Thoracic aorta (tissue), 2 donors: ENCODE measurements at places on chromosomes 4 and X.

DNA sequence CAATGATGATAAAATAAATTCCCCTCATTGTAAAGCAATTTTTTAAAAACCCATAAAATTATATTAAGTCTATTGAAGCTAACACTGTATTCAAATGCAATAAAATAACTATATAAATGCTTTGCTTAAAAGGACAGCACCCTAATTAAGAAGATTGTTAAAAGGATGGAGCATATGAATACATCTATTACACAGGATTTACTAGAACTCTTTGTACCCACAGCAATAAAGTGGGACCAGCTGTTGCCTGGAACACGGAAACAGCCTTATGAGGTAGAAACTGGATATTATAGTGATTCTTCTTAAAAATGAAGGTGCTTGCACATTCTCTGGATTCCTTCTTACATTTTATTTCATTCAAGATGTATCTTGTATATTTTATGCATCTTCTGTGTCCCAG is 298.7 kb upstream of the KLF3 start:
- no peak for DNase-seq

- no peak for DNase-seq
Measured at GRCh38 chr4:38894322-38894982, 26.8 kb downstream of the FAM114A1 start.

DNA sequence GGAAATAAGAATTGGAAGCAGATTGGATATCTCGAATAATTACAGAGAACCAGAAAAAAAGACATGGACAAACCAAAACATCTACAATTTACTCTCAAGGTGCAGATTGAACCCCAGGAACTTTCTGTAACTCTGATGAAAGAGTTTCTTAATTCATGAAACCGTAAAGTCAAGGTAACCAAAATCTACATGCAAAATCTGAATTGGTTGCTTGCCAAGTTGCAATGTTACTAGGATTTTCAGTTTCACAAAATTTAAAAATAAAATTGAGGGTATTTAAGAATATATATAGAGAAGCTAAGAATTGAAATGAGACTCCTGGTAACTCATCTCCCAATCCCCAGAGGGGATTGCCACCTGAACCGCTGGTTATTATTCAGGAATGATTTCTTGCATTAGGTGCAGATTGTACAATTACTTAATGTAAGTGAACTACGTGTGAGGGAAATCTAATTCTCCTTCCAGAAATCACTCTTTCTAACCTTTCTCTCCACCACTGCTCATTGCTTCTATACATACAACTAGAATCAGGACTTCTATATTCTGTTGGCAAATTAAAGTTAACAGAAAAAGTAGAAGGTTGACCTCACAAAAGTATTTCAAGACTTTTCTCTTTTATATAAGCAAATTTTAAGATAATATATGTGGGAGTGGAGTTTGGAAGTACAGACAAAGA is 221.5 kb upstream of the NDST4 start:
- DNase-seq, result no peak

- DNase-seq, result no peak
Measured at GRCh38 chr4:139189972-139190371, 13.0 kb upstream of the ELF2 start.

GRCh38 chr4:56757261-56757746 is 64.2 kb downstream of the SPINK2 start:
- DNase-seq, result no peak

- DNase-seq, result no peak
Measured at GRCh38 chr4:77762531-77762930, 56.6 kb downstream of the CNOT6L start.

GRCh38 chr4:53905941-53906377 is 158.4 kb downstream of the CHIC2 start:
- no peak for DNase-seq

DNA sequence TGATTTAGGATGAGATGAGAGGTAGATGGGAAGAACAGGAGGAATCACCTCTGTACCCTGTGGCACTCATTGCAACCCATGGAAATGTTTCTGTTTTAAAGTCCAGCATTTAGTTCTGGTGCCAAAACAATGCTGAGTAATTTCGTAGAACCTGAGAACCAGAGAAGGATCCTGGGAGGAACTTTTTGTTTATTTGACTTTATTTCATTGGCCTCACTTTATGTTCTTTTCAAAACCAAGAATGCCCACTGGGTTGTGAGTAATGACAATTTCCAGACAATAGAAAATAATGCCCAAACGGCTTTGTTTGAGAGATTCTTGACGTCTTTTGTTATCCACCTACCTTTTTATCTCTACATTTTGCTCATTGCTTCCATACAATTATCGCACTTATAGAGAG is 111.3 kb downstream of the SHROOM3 start:
- no peak for DNase-seq

DNA sequence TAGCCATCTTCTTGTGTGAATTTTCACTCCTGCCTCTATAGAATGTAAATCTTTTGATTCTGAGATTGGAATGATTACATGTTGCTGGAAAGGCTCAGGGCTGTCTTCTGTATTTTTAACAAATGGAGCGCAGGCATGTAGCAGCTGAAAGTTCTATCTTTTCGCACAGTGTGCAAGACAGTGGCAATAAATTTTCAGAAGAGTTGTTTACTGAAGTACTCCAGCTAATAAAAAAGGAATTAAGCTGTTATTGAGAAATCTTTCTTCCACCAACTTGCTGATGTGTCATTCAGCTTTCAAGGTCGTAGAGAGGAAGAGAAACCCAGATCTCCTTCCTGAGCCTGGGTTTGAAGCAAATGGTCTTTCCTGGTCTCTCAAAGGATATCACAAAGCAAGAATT is 122.0 kb upstream of the PUDP start:
- no peak for DNase-seq

GRCh38 chr4:63583561-63583960 is 825.7 kb downstream of the TECRL start:
- DNase-seq, result no peak

DNA sequence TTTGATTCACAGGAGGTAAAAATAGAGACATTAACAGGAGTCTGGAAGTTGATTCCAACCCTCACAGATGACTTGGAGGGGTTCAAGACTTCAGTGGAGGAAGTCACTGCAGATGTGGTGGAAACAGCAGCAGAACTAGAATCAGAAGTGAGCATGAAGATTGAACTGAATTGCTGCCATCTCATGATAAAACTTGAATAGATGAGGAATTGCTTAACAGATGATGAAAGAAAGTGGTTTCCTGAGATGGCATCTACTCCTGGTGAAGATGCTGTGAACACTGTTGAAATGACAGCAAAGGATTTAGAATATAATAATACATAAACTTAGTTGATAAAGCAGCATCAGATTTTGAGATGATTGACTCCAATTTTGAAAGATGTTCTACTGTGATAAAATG is 76.5 kb downstream of the RELL1 start:
- DNase-seq, result no peak

- DNase-seq, result no peak
Measured at GRCh38 chrX:64395568-64395929, 297 bp upstream of the MTMR8 start.

DNA sequence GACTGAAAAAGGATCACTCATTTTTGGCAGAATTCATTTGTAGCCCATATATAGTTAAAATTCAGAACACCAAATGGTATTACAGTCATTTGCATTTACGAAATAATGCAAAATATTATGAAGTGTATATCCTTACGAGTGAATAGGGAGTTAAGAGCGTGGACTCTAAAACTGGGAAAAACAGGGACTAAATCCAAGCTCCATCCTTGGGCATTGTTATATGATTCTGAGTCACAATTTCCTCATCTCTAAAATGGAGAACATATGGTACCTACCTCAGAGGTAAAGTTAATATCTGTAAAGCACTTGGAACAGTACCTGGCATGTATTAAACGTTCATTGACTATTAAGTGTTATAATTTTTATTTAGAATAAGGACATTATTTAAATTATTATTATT is 106.3 kb downstream of the ZAR1 start:
- DNase-seq, result no peak

DNA sequence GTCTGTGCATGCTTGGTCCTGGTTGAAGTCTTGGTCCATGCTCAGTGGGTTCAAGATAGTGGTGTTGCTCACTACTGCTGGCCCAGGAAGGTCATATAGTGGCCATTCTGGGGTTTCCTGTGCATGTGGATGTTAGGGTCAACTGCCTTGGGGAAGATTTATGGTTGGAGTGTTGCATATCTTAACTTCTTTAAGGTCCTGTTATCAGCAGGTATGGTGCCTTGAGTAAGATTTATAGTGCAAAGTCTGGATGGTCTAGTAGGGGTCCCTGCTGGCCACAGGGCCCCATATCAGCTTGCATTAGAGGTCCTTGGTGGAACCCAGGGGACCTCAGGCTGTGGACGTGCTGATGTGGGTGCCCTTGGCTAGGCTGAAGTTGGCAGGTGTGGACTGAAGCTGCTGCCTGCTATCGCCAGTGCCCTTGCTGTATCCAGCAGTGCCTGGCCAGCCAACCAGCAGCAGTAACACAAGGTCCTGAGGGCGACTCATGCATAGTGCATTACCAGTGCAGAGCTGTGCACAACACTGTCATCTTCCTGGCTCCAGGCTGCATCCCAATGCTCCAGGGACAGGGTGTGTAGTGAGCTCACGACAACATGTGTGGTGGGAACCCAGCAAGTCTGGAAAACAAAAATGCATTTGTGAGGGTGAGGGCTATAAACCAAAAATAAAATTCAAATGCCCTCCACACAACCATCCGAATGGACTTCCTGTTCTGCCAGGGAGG is 61.0 kb downstream of the BEX3 start:
- DNase-seq, result no peak

- DNase-seq, result no peak
Measured at GRCh38 chrX:54675762-54676161, 122.3 kb downstream of the ITIH6 start.

- no peak for DNase-seq
Measured at GRCh38 chr4:107683873-107684272, 36.2 kb downstream of the PAPSS1 start.

GRCh38 chr4:128565565-128566186 is 243.8 kb upstream of the JADE1 start:
- DNase-seq, result no peak

DNA sequence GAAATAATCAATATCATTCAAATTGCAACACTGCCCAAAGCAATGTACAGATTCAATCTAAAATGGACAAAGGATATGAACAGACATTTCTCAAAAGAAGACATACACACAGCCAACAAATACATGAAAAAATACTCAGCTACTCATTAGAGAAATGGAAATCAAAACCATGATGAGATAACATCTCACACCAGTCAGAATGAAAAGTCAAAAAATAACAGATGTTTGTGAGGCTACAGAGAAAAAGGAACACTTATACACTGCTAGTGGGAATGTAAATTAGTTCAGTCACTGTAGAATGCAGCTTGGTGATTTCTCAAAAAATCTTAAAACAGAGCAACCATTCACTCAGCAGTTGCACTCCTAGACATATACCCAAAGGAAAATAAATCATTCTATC is 205.2 kb downstream of the DKK2 start:
- no peak for DNase-seq

DNA sequence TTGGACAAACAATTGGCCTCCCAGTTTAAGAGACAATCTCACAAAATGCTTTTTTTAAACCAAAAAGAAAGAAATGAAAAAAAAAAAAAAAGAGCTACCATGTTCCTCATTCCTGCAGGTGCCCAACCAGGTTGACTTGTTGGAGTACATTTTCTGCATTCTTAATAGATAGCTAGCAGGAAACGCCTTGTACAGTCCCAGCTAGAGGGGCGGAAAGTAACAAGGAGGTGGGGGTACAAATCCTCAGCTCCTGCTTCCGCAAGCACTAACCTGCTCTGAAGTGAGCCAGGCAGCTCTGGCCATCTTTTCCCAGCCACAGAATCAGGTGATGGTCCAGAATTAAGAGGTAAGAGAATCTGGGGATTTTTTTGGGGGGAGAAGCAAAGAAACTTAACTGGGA is at the start of gene VGLL1:
TSS of gene VGLL1 (plus strand) at position 265 of the 400 bp plus-strand sequence. CDS start 3,806 bp downstream, outside the sequence.
- no peak for DNase-seq

GRCh38 chr4:182738283-182739047 is 178.7 kb downstream of the DCTD start:
- no peak for DNase-seq

DNA sequence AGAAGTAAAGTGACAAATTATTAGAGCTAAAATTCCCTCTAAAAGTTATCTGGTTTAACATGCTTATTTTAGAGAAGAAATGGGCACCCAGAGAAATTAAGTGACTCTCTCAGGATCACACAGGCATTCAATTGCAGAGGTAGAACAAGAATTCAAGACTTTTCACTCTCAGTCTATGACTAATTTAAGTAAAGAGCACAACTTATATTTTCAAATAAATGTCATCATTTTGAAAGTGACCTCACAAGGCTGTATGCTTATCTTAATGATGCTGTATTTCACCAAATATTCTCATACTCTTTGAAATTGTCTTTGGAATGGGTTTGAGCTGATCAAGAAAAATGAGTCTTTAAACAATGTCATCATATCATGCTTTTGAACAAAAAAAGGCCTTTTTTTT is 15.3 kb downstream of the GPR174 start:
- DNase-seq, result no peak

- no peak for DNase-seq
Measured at GRCh38 chr4:65193985-65194384, 476.3 kb downstream of the EPHA5 start.

DNA sequence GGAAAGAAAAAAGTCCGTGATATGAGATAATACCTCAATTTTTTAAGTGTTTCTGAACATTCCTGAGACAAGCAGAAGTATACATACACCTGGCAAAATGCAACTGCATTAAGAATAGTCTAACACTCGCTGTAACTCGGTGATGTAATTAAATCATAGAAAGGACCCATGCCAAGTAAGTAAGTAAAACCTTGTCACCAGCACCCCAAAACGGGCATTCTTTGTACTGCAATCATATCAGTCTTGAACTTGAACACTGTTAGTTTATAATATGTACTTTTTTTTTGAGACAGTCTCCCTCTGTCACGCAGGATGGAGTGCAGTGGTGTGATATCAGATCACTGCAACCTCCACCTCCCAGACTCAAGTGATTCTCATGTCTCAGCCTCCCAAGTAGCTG is 47.4 kb downstream of the SMIM14 start:
- no peak for DNase-seq

DNA sequence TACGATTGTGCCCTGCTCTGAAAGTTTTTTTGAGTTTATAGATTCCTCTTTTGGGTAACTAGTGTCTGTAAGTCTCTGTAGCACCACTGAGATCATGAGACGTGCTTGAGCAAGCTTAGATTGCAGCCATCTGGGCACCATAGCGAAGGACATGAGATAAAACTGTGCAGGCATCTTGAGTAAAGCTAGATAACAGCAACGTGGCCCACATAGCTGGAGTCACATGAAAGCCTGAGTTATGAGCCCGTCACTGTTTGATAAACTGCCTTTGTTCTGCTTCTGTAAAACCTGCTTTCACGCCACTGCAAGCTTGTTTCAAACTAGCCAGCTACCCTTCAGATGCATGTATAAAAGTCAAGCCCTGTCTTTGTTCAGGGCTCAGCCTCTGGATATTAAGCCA is 359.1 kb upstream of the CXorf51A start:
- no peak for DNase-seq

- DNase-seq, result no peak
Measured at GRCh38 chr4:38365748-38366310, 298.2 kb upstream of the KLF3 start.

DNA sequence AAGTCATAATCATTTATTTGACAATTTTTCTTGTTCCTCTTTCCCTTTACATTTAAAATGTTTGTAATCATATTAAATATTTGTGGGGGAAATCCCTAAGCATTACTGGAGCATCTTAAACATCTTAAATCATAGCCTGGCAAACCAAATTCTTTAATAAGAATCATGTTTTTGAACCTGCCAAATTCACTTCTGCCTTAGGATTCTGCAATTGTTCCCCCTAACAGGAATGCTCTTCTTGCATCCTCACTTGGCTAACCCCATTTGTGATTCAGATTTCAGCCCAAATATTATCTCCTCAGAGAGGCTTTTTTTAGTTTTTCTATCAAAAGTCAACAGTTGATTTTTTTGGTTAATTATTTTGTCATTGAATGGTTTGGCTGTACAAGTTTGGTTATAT is 241.1 kb downstream of the MAPK10 start:
- no peak for DNase-seq
